ENCODE measurements at places on chromosomes 7 and 10. TPM values are rescaled to one million over a fixed set of nuclear protein-coding genes. Genes with fewer than 3 reads are reported as not detected.
A peak's percentile ranks its signal among the peaks of the same experiment; 100 is the strongest.

DNA sequence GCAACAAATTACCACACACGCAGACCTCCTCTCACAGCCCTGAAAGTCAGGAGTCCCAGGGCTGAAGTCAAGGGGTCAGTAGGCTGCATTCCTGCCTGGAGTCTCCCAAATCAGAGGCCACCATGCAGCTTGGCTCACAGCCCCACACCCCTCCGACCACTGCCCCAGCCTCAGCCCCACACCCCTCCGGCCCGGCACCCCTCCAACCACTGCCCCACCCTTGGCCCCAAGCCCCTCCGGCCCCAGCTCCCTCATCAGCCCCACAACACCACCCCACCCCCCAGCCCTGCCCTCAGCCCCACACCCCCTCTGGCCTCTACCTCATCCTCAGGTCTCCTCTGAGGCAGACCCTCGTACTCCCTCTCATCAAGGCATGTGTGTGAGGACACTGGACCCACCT, 85.7 kb downstream of the DIP2C start:
- no peaks in the 10 kb centered on the region for H3K36me3 ChIP-seq
- peaks cover 7% of the 10 kb centered on the region for H3K4me1 ChIP-seq
- H3K27me3 ChIP-seq, result no peaks in the 10 kb centered on the region
- H3K4me3 ChIP-seq, result no peak overlapping the region
- H3K27ac ChIP-seq, result no peak overlapping the region

DNA sequence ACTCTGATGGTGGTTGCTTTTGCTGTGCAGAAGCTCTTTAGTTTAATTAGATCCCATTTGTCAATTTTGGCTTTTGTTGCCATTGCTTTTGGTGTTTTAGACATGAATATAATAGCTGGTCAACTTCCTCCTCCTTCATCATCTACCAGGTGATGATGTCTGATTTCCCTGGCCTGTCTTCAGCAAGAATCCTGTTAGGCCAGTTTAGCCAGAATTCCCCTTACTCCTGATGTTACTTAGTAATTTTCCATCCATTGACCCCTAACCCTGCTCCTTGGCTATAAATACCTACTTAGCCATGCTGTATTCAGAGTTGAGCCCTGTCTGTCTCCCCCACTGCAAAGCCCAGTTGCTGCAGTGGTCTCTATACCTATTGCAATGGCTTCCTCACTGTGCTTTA, 91.4 kb downstream of the ZNF777 start:
- no peak overlapping the region for H3K4me3 ChIP-seq
- no peak for DNase-seq
- no peaks in the 10 kb centered on the region for H3K36me3 ChIP-seq
- H3K27ac ChIP-seq, result no peak overlapping the region
- H3K27me3 ChIP-seq, result no peaks in the 10 kb centered on the region
- no peaks in the 10 kb centered on the region for H3K4me1 ChIP-seq

GRCh38 chr7:150988230-150989226, 2.3 kb upstream of the NOS3 start:
- DNase-seq, result peak; percentile 87
- peak overlapping the region; percentile 87 for H3K27ac ChIP-seq

The INMT gene
- 10.2 TPM for total RNA-seq
